Muscle of back (tissue), 13 donors: ENCODE measurements at places on chromosomes 2 and 18.

DNA sequence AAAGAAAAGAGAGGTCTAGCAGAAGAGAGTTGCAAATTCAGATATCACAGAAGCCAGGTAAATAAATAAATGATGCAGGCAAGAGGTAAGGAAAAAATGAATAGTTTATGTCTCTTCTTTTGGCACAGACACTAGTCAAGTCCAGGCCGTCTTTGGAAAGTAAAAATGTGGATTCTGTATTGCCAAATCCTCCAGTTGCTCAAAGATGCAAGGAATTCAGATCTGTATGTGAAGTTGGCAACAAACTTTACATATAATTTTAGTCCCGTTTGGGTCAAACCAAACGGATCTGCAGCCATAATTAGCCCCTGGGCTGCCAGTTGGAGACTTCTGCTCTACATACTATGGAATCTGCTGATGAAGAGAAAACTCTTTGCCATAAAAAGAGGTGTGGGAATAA lies 200.5 kb upstream of the RND3 start:
- DNase-seq = no peak

DNA sequence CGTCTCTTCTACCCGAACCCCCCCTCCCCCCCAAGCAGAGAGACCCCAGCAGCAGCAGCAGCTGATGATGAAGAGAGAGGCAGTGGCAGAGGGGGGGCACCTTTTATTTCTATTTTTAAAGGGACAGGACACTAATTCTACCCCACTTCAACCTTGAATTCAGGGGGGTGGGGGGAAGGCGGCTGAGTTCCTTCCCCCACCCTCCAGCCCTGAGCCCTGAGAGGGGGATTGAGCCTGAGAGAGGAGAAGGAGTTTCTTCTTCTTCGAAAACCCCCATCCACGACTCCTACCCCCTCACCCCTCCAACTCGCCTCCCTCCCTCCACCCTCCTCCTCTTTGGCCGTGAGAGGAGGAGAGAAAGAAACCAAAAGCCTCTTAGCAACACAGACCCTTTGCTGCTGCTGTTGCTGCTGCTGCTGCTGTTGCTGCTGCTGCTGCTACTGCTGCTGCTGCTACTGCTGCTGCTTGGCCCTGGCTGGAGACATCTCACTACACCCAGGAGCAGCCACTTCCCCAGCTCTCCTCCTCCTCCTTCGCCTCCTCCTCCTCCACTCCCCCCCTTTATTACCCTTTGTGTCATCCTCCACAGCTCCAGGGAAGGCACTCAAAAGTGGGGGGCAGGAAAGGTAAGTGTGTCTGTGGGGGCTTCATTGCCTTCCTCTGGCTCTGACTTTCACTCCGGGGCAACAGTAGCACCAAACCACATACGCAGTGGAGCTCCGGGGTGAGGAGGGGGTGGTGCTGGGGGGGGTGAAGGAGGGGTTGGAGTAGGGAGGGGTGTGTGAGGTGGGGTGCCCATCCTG lies at the start of gene MBD5:
MBD5 (plus strand) TSS at position 33 of the 803 bp plus-strand sequence.
- DNase-seq = no peak

- DNase-seq = no peak
These were observed 100.2 kb upstream of the MYCN start for GRCh38 chr2:15840148-15840547.

DNA sequence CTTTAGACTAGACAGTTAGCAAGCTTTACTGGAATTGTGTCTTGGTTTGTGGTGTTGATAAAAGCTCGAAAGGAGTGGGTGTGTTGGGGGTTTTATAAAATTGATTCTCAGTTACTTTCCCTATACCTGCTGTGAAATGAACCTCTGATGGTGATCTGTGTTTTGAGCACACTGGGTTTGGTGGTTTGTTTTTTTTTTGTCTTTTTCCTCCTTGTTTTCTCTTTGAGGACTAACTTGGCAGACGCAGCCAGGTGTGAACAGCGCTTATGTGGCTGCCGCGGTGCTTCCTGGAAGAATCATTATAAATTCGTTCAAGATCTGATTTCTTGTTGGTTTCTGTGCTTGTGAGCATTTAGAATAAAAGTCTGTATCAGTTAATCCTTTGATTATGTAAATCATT lies 28.5 kb downstream of the GRHL1 start:
- DNase-seq = no peak

GRCh38 chr2:58358026-58358425 lies 116.9 kb upstream of the FANCL start:
- DNase-seq = no peak

- DNase-seq = no peak
These were observed 41.0 kb upstream of the EPC2 start for GRCh38 chr2:148603562-148603920.
